ENCODE measurements at places on chromosomes 12 and 14.

DNA sequence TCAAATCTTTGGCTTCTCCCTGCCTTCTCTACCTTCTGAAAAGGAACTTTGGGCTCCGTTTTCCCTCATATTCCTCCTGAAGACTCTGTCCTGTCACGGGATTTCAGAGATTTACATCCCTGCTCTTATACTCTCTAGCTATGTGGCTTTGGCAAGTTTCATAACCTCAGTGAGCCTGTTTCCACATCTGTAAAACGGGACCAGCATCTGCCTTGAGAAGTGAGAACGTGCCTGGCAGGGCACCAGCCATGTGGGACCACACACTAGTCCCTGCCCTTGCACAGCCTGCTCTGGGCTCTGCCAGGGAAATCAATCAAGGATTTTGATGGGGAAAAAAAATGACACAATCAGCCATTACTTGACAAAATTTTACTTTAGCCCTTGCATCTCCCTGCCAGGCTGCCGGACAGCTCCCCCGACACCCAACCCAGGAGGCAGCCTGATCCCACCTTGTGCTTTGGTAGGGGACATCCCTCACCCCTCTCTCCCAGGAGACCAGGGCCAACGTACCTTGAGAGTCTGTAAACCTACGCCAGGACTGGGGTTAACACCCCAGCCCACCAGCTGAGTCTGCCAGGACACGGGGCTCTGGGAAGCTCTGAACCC, 8.5 kb downstream of the PHETA1 start:
- DNase-seq = no peak

- DNase-seq = no peak
These were observed 4.7 kb downstream of the RPS29 start for GRCh38 chr14:49581209-49582112.

- no peak for DNase-seq
These were observed 99.1 kb upstream of the FOXN3 start for GRCh38 chr14:89516173-89516572.

- DNase-seq = no peak
These were observed 52.7 kb downstream of the CYP46A1 start for GRCh38 chr14:99736603-99737371.

DNA sequence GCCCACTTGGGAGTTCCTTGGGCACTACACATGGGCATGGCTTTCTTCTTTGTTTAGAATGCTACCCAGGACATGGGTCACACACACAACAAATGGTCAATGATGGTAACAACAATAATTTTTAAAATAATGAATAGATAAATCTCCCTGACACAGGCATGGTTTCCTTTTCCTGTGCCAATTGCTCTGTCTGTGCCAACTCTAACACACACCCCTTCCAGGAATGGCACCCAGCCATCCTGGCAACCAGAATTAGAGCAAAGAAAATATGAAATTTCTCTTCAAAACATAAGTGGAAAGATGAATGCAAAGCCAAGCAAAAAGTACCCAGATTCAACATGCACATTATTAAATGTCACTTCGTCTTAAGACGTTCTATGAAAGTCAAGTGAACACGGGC, 104.9 kb upstream of the SOX5 start:
- no peak for DNase-seq

DNA sequence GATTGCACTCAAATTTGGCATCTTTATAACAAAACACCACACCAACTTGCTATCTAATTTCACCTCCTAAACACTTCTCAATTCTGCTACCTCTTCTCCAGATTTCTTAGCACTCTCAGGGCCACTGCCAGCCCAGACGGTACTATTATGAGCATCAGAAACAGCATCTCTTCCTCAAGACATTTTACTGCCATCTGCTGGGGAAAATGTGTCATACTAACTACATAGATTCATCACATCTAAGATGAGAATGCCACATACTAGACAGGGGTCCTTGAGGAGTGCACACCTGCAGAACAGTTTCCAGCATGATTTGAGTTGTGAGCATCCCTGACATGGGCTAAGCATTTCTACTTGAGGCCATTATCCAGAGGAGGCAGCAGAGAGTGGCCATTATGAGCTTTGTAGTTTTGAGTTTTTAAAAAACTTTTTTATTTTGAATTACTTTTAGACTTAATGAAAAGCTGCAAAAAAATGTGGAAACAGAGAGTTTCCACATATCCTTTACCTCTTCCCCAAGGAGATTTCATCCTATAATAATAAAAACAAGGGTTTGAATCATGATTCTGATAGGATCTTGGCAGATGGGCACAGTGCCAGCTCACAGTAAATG, 15.1 kb upstream of the GRIP1 start:
- peak; percentile 55 for DNase-seq

Data from SHP77 (cell line).